ENCODE measurements at places on chromosomes 11 and 22.

DNA sequence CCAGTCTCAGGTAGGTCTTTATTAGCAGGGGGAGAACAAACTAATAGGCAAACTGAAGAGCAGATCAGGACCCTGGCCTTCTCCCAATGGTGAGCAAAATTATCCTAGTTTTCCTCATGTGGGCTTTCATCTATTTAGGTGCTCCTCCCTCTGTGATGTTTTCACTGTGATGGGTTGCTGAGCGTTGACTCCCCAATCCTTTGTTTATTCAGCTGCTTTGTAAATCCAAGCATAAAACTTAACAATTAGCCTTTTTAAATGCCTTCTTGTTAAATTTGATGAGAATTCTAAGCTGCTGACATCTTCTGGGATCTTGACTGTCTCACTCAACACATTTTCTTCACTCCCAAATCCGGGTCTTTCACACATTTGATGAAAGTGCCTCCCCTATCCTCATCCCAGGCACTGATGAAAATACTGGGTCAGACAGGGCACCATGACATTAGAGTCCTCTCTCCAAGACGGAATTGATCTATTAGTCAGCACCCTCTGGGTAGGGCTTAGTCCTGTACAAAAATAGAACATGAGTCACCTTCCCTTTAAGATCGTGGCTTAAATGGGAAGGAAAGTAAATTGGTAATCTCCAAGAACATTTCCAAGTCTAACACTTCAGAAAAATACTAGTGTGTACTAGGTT is 199.3 kb upstream of the ISX start:
- H3K27ac ChIP-seq, result no peak overlapping the region
- no peaks in the 10 kb centered on the region for H3K36me3 ChIP-seq
- no peaks in the 10 kb centered on the region for H3K27me3 ChIP-seq

DNA sequence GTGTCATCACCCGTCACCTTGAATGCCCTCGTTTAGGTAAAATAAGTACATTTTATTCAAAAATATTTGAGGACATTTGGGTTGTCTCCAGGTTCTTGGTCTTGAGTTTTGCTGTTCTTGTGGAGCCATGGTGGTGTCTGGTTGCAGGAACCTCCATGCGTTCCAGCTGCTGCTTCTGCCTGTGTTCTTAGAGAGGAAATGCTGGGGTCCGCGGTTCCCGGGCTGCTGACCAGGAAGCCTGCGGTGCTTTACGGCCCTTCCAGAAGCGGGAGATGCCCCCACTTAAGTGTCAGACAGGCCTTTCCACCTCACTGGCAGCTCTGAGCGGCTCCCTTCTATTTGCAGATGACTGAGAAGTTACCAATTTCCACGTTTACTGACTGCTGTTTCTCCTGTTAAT is 66.8 kb downstream of the LRP5 start:
- peaks cover 5% of the 10 kb centered on the region for H3K36me3 ChIP-seq
- no peak overlapping the region for H3K4me3 ChIP-seq
- H3K4me1 ChIP-seq, result peaks cover 4% of the 10 kb centered on the region
- no peak for DNase-seq

GRCh38 chr11:20541503-20541902 is 57.9 kb upstream of the SLC6A5 start:
- peaks cover 5% of the 10 kb centered on the region for H3K27me3 ChIP-seq
- no peak for DNase-seq
- H3K27ac ChIP-seq, result no peak overlapping the region
- H3K36me3 ChIP-seq, result no peaks in the 10 kb centered on the region

GRCh38 chr11:15182372-15182771 is 67.6 kb downstream of the INSC start:
- DNase-seq, result no peak
- no peaks in the 10 kb centered on the region for H3K36me3 ChIP-seq
- no peak overlapping the region for H3K4me3 ChIP-seq
- H3K4me1 ChIP-seq, result no peaks in the 10 kb centered on the region
- no peaks in the 10 kb centered on the region for H3K27me3 ChIP-seq
- H3K27ac ChIP-seq, result no peak overlapping the region

- H3K27me3 ChIP-seq, result no peaks in the 10 kb centered on the region
- H3K4me3 ChIP-seq, result no peak overlapping the region
- H3K27ac ChIP-seq, result no peak overlapping the region
- no peaks in the 10 kb centered on the region for H3K36me3 ChIP-seq
- DNase-seq, result peak; percentile 14
These were observed 131.2 kb downstream of the BUD13 start for GRCh38 chr11:116641561-116642045.

DNA sequence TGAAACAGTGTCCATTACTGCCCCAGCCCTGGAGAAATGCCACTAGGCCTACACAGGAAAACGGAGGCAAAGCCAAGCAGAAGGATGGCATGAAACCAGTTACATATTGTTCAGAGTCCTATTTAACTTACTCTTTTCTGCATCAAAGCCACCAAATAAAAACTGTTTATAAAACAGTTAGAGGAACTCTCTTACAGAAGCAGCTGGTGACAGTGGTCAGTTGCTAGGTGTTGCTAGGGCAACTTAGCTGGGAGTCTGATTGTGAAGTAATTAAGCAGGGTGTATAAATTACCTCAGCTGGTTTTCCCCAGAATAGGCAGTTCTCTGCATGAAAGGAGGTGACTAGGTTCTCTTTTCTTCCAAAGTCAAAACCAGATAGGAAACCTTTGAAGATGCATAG is 115.6 kb upstream of the ZBED5 start:
- DNase-seq, result peak; percentile 73
- no peaks in the 10 kb centered on the region for H3K4me1 ChIP-seq
- H3K27me3 ChIP-seq, result no peaks in the 10 kb centered on the region
- H3K36me3 ChIP-seq, result no peaks in the 10 kb centered on the region

DNA sequence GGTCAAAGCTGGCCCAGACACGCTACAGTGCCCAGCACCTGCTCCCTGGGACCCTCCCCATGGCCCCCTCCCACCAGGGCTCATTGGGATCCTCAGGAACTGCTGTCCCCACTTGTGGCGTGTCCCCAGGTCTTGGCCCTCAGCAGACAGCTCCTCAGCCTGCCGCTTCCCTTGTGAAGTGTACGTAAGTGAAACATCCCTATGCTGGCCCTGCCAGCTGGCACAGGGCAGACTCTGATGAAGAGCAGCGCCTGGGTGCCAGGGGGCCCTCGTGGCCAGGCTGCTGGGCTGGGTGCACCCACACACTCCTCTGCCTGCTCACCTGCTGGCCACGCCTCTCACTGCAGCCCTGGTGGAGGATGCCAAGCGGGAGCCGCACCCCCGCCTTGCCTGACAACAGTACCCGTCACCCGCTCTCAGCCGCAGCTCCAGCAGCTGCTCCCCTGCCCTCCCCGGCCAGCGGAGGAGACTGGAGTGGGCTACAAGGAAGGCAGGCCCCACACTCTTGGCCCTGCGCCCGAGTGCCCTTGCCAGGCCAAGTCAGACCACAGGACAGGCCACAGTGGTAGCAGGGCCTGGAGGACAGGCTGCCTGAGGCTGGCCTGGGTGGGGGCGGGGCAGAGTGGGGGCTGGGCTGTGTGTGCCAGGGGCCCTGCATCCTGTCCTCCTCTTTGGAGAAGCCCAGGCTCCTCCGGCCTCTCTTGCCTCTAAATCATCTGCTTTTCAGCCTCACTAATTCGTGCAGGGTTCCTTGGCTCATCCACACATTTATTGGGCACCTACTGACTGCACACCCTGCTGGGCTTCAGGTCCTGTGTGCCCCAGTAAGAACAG is 39.5 kb downstream of the IGF2 start:
- H3K27ac ChIP-seq, result no peak overlapping the region
- H3K4me3 ChIP-seq, result no peak overlapping the region
- peak; percentile 44 for DNase-seq
- peaks cover 4% of the 10 kb centered on the region for H3K27me3 ChIP-seq

DNA sequence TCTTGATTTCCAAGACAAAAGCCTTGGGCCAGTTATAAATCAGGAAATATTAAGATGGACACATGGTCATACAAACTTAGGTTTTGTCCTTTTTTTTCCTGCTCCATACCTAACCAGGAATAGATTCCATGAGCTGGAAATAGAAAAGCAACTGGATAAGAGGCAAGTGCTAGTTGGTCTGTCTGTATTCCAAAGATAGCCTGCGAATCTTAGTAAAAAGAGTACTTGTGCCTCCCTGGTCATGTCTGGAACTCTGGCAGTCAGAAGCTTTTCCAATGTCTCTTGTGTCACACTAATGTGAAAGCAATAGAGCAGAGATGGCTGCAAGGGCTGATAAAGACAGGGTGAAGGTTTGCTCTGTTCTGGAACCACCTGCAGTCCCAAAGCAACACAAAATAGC is 590.2 kb upstream of the ANO5 start:
- H3K27me3 ChIP-seq, result no peaks in the 10 kb centered on the region
- H3K27ac ChIP-seq, result no peak overlapping the region
- DNase-seq, result no peak
- H3K4me1 ChIP-seq, result peaks cover 3% of the 10 kb centered on the region
- H3K4me3 ChIP-seq, result no peak overlapping the region

DNA sequence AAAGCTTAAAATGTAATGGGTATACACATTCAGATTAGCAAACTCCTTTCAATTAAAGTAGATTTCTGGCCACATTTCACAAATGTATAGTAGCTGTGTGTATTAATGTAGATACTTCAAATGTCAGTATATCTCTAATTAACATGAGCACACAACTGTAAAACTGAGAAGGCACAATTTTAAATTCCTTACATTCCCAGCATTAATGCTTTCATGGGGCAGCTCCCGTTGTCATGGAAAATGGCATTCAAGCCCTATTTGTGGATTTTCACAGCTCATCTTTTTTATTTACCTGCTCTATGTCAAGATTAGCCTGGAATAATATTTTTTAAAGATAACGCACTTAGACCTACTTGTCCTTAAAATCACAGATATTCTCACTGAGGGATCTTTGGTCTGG is 113.6 kb upstream of the SOX6 start:
- no peak for DNase-seq
- no peaks in the 10 kb centered on the region for H3K36me3 ChIP-seq
- H3K27ac ChIP-seq, result no peak overlapping the region
- H3K4me1 ChIP-seq, result no peaks in the 10 kb centered on the region
- no peaks in the 10 kb centered on the region for H3K27me3 ChIP-seq

DNA sequence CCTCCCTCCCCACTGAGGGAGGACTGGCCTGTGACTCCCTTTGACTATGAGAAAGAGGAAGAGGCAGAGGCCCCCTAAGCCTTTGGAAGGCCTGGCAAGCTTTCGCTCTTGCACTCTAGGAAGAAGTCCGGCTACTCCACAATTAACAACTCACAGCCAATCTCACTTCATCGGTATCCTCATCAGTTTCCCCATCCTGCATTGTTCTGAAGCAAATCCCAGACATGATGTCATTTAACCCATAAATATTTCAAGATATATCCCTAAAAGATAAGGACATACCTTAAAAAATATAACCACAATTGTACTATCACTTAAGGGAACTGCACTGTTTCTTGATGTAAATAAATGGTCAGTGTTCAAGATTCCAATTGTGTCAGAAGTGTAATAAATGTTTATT is 63.1 kb downstream of the CWC15 start:
- H3K4me3 ChIP-seq, result no peak overlapping the region
- H3K36me3 ChIP-seq, result no peaks in the 10 kb centered on the region
- no peak overlapping the region for H3K27ac ChIP-seq
- DNase-seq, result no peak
- no peaks in the 10 kb centered on the region for H3K27me3 ChIP-seq

DNA sequence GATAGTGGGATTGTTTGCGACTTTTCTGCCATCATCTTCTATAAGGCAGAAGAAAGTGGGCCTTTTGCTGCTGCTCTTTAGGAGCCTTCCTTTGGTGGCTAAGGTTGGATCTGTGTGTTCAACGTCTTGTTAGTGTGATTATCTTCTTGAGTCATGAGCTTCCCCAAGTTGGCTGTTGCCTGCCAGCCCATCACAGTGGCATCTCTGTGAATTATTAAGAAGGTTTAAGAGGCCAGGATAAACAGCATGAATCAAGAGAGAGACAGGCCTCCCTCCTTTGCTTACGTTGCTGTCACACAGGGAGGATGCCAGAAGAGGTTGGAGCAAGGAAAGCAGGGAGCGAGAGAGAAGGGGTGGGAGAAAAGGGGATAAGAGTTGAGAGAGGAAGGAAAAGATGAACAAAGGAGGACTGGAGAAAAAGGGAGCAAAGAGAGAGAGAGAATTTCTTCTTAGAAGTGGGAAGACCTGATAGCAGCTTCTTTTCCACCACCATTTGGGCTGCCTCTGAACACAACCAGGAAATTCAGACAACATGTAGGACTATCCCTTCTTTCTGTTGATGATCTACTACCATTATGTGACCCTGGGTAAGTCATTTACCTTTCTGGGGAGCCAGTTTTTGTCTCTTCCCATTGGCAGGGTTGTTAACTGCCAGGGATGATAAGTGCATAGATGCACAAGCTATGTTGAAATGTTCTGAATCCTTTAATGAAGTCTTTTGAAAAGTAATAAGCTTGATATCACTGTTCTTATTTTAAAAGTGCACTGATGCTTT is 126.5 kb downstream of the NAV2 start:
- no peaks in the 10 kb centered on the region for H3K36me3 ChIP-seq
- DNase-seq, result no peak
- H3K4me1 ChIP-seq, result no peaks in the 10 kb centered on the region
- no peak overlapping the region for H3K27ac ChIP-seq
- no peaks in the 10 kb centered on the region for H3K27me3 ChIP-seq
- H3K4me3 ChIP-seq, result no peak overlapping the region

DNA sequence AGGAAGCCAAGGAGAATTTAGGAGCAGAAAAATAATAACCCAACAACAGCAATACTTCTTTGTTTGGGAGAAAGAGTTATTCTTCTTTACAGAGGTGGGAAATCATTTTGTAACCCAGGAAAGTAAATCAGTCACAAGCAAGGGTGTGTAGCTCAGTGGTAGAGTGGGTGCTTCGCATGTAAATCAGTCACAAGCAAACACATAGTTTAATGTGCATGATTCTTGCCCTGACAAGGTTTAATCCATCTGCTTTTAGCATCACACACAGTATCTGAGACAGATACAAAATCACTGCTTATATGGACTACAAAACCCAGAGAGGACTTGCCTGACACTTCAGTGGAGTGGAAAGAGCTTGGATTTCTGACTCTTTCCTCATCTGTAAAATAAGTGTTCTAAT is 82.0 kb downstream of the RELT start:
- no peak overlapping the region for H3K4me3 ChIP-seq
- DNase-seq, result no peak
- H3K36me3 ChIP-seq, result no peaks in the 10 kb centered on the region
- H3K4me1 ChIP-seq, result peaks cover 17% of the 10 kb centered on the region

DNA sequence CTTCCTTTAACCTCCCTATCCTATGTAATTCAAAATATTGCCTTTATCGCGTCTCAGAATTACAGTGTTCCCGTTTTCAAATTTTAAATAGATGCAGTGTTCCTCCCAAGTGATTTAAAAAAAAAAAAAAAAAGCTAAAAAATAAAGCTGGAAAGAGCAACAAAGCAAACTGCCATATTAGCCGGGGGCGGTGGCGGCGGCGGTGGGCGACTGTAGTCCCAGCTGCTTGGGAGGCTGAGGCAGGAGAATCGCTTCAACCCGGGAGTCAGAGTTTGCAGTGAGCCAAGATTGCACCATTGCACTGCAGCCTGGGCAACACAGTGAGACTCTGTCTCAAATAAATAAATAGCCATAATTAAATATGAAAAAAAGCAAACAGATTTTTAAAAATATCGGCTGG is 5.5 kb upstream of the AGBL2 start:
- H3K4me3 ChIP-seq, result no peak overlapping the region
- H3K27me3 ChIP-seq, result no peaks in the 10 kb centered on the region
- DNase-seq, result no peak
- peaks cover 20% of the 10 kb centered on the region for H3K36me3 ChIP-seq
- H3K27ac ChIP-seq, result no peak overlapping the region
- no peaks in the 10 kb centered on the region for H3K4me1 ChIP-seq

Measured in common myeloid progenitor, CD34-positive (primary cell).